ENCODE measurements at places on chromosomes 1 and 21.

- DNase-seq, result no peak
These were observed 6.1 kb downstream of the IPO13 start for GRCh38 chr1:43952731-43953346.

DNA sequence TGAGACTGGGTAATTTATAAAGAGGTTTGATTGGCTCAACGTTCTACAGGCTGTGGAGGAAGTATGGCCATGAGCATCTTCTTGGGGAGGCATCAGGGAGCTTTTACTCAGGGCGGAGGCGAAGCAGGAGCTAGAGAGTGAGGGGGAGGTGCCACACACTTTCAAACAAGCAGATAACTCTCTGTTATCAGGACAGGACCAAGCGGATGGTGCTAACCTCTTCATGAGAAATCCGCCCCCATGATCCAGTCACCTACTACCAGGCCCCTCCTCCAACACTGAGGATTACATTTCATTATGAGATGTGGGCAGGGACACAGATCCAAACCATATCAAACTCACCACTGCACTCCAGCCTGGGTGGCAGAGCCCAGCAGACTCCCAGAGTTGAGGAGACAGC lies 11.5 kb upstream of the LRRC47 start:
- DNase-seq, result no peak

DNA sequence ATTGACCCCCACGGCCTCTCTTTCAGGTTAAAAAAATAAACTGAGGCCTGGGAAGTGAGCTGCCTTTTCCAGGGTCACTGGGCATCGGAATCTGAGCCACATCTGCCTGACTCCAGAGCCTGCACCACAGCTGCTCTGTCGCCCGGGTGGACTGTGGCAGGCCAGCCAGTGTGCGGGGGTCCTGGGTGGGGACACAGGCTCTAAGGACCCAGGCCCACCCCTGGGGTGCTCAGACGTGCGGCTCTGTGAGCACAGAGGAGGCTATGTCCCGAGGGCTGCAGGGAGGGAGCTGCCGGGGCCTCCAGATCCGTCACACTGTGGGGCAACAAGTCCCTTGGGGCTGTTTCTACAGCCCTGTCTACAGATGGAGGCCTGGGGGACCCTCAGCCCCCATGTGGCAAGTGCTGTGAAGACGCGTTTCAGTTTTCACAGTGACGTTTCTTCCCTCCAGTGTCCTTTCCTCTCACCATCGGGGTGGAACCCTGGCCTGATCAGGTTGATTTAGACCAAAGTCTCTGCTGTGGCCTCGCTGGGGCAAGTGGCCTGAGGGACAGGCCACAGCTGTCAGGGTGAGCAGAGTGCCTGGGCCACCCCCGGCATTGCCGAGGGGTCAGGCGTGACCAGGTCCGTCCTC lies 39.2 kb upstream of the ACTRT2 start:
- peak; percentile 78 for DNase-seq

- DNase-seq, result no peak
These were observed 45.2 kb downstream of the RPS6KA1 start for GRCh38 chr1:26574719-26575251.

DNA sequence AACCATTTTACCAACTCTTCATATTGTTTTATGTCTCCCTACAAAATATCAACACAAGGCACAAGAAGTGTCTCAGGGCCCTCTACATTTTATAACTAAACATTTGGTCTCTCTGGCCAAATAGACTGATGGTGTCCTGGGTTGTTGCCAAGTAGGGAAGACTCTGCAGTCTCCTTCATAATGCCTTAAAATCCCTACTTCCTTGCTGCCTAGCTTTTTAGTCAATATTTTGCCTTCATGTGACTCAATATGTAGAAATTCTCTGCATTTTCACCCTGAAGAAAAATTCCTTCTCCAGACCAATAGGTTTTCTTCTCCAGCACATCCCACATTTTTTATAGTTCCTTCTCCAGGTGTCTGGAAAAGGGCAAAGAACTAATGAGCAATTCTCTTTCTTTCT lies 72.6 kb upstream of the IPO9 start:
- no peak for DNase-seq

DNA sequence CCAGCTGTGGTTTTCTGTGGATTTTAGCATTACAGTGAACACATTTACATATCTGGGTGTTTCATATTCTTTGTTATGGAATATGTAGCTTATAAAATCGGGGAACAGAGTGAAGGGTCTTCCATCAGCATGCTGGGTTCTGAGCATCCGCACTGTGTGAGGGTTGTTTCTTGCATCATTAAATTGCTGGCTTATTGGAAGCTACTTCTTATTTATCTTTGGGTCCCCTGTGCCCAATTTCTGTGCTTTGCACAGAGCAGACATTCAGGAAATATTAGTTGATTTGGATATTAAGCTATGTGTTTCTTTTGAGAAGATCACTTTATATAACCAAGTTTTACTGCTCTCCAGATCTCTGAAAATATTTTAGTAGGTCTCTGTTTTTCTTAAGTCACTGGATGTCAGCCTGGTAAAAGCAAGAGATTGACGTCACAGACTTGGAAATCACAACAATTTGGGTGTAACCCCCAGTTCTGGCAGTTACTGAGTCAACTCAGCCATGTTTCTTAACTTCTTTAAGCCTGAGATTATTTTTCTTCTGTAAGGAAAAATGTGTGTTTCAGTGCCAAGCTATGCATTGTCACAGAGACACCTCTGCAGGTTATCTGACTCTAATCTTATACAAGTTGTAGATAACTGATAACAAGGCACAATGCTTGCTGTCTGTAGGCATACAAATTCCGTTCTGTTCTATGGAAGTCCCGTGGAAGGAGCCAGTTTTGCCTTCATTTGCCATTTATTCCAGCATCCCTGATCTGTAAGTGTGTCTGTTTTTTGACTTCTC lies 258.3 kb upstream of the KAZN start:
- no peak for DNase-seq

GRCh38 chr1:22619252-22619651 lies 17.2 kb upstream of the C1QA start:
- DNase-seq, result no peak

- no peak for DNase-seq
These were observed 217.3 kb downstream of the PTPRU start for GRCh38 chr1:29453502-29454240.

GRCh38 chr1:233355841-233356704 lies 28.5 kb downstream of the MAP3K21 start:
- DNase-seq, result no peak

GRCh38 chr1:206041640-206042039 lies 11.3 kb upstream of the RHEX start:
- DNase-seq, result peak; percentile 77

- no peak for DNase-seq
These were observed 59.5 kb upstream of the C1orf105 start for GRCh38 chr1:172360985-172361384.

DNA sequence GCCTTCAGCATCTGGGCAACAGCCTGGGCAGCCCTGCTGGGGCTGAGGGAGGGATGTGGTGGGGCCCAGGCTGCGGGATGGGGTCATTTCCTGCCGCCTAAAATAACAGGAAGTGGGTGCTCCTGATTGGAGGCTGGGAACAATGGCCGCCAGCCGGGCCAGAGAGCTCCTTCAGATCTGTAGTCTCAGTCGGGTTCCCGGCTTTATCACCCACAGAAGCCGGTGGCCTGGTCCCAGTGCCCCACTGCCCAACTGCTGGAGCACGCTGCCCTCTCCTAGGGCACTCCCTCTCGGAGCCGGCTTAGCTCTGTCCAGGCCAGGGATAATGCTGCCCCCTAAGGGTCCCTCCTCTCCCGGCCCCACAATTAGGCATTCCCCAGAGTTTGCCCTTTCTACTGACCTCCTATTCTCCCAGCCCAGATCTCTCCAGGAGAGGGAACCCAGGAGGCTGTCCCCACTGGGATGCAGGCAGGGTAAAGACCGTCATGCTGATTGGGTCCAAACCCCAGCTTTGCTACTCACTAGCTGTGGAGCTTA lies 5.1 kb downstream of the MAP7D1 start:
- no peak for DNase-seq

GRCh38 chr1:161098210-161099068 lies at the start of gene KLHDC9:
Gene KLHDC9 (plus strand): TSS chr1:161098361. CDS start chr1:161098536, 175 bp downstream.
- DNase-seq, result peak; percentile 88

GRCh38 chr1:226519716-226520598 lies 28.6 kb upstream of the STUM start:
- no peak for DNase-seq

DNA sequence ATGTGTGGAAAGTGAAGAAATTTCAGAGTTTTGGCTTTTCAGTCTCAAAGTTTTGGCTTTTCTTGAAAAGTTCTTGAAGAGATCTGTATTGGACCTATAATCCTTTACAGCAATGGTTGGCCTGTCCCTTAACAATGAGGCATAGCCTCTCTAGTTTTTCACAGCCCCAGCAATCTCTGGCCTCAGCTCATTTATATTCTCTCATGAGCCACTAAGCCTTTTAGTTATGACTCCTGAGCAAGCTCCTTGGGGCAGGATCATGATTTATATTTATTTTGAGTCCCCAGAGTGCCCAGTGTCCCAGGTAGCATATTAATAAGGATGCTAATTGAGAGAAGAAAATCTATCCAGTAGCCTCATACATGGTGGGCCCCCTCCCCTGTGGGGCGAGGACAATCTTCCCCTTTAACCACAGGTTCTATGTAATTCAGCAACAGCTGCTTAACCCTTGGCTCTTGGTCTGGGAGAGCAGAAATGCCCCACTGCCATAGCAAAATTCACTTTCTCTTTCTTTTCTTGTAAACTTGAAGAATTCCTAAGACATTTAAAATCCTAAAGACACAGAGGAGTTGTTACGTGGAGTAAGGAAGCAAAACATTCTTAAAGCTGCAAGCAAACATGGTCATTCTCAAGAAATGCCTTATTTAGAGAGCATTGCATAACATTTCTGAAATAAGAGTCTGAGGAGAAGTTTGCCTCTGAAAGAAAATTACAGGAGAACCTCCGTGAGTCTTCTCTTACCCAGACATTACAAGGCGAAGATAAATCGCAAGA lies 6.3 kb downstream of the NGF start:
- no peak for DNase-seq

DNA sequence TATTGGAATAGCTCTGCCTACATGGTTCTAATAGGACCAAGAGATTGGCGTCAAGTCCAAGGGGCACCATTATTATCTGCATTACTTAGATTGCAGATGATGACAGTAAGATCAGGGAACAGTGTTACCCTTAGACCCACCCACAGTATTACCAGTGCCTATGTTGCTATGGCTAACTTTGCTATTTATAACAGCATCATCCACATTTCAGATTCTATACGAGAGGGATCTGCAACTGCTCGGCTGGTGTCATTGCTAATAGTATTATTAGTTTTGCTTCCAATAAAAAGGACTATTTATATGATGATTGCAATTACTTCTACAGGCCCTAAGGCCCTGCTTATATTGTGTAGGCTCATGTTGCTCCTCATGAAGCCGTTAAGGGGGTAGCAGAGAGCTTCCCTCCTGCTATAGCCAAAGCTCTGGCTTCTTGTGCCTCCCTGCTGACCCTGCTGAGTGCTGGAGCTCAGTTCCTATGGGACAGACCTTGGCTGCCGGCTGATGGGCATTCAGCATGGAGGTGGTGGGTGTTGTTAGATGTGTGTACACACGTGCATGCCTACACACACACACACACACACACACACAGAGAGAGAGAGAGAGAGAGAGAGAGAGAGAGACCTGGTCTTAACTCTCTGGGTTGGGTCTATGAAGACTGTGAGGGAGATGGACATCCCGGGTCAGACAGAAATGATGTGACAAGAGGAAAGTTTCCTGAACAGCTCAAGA lies 1.3 kb downstream of the BCAN start:
- no peak for DNase-seq

DNA sequence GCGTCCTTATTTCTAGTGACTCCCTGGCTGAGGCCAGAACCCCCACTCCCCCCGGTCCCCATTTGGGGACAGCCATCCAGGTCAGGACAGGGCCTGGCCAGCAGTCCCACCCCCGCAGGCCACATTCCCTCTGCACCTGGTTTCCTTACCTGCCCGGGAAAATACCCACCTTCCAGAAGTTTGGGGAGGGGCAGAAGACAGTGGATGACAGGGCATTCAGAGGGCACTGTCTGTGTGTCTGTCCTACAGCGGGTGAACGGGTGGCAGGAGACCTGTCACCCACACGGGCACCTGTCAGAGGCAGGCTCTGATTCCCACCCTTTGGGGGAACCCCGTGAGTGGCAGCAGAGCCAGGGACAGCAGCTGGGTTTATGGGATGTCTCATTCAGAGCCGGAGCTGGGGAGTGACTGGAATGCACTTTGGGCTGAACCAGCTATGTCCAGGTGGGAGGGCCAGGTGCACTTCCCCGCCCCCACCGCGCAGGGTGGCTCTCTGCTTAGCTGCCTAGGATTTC lies 2.0 kb downstream of the ARHGEF16 start:
- DNase-seq, result no peak

DNA sequence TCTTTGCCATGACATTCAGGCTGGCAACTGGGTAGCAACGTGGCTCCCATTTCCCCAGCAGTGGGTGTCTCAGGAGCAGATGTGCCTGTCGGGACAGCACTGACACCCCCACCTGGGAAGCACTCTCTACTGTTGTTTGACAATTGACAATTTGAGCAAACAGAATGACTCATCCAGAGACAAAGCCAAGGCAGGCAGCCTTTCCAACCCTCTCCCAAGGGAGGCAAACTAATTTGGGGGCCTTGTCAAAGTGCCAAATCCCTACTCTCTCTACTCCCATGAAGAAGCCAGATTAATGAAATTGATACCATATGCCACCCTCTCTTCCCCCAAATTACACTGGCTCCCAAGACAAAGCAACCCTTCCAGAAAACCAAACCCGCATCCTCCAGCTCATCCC lies 65.6 kb downstream of the GRIK3 start:
- no peak for DNase-seq

GRCh38 chr1:201164645-201165044 lies 10.4 kb upstream of the TMEM9 start:
- DNase-seq, result no peak

- no peak for DNase-seq
These were observed 339.2 kb downstream of the ADGRL2 start for GRCh38 chr1:82139751-82140468.

- DNase-seq, result no peak
These were observed 27.8 kb downstream of the CBR1 start for GRCh38 chr21:36097427-36098181.

GRCh38 chr1:153532769-153533599 lies 2.8 kb downstream of the S100A6 start:
- DNase-seq, result no peak

DNA sequence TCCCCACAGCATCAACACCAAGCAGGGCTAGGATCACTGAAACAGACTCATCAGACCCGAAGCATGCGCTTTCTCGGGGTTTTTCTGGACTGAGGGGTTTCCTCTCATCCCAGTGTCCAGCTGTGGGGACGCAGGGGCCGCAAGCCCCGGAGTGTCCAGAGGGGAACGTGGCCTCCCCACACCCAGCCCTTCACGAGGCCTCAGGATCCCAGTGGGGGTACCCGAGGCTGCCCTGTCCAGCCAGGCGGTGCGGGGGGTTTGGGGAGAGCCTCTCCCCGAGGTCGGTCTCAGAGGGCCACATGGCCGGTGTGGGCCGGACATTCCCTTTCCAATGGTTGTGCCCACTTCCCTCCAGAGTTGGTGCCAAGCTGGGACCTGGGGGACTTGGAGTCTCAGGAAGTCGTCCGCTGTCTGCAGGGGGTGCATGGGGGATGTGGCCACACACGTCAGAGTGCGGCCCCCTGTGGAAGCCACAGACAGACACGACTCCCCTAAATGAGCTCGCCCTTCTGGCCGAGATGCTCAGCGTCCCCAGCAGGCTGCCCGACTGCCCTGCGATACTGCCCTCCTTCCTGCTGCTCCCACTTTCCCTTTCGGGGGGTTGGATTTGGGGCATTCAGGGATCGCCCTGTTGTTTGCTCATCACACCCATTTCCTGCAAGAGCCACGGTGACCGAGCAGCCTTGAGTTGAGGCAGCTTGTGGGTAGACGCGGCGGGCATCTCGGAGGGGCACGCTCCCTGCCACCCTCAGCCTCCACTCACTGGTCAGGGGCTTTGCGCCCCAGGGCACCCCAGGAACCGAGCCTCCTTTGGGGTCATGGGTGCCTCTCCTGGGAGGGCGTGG lies 4.1 kb downstream of the COL6A1 start:
- DNase-seq, result no peak
